ENCODE measurements at places on chromosomes 1 and 21. TPM values are rescaled to one million over a fixed set of nuclear protein-coding genes. Genes with fewer than 3 reads are reported as not detected.

- DNase-seq: no peak
These were observed 199.4 kb downstream of the HMCN1 start for GRCh38 chr1:185933580-185933979.

- DNase-seq: no peak
These were observed 487.3 kb upstream of the PTBP2 start for GRCh38 chr1:96234299-96234698.

DNA sequence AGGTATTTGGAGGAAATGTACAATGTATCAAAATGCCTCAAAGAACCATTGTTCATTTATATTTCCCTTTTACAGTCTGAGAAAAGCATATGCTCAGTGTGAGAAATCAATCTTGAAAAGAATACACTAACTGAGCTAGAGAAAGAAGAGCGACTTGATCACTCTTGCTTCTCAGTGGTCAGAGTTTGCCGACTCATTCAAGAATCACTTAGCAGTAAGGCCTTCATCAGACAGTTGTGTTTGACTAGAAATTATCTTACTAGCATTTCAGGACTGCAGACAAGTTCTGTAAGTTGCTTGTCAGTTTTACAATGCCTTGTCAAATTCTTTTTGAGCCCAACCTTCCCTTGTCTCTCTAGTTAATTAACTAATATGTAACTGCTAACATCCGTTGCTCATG, 12.9 kb downstream of the RGS18 start:
- no peak for DNase-seq

GRCh38 chr1:25099343-25099951, 132.9 kb downstream of the SYF2 start:
- no peak for DNase-seq

DNA sequence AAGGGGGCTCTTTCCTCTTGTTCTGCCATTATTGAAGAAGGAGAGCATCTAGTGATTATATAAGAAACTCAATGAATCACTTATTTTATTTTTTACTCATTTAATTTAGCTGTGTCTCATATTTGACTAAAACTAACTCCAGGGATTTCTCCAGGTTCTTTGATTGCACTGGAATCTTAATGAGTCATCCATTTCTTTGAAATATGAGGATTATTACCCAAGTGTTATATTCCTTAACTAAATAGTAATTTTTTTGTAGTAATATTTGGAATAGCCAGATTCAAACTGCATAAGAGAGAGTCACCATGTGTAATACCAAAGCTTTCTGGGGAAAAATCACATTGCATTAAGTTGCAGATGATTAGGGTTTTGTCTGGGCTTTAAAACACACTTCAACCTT, 59.5 kb downstream of the NTMT2 start:
- DNase-seq: no peak

- no peak for DNase-seq
These were observed 436.4 kb downstream of the PLA2G4A start for GRCh38 chr1:187264995-187265602.

GRCh38 chr1:245016700-245017099, 138.1 kb upstream of the KIF26B start:
- DNase-seq: no peak

DNA sequence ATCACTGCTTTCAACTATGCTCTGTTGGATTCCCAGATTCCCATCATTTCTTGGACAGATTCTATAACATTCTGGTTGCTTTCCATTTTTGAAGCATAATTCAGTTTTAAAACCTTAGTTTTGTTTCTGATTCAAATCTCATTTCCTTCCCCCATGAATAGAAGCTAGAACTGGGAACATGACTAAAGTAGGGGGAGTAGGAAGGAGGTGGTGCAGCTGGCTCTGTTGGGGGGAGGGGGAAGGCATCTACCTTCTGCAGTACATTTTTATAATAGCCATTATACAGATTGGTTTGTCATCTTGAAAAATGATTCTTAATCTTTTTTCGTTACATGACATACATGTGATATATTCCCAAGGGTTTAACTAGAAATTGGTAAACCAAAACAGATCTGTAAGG, 48.1 kb downstream of the SMG7 start:
- no peak for DNase-seq

DNA sequence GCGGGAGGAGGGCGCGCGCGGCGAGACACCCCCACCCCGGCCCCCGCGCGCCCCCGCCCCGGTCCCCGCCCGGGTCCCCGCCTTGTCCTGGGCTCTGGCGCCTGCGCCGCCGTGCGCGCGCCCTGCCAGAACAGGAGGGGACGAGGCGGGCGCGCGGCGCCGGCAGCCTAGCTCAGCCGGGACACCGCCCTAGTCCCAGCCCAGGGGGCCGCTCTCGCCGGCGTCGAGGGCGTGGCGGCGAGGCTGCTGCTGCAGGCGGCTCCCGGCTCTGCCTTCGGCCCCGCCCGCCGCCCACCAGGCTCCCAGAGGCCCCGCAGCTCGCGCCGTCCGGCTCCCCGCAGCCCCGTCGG, at the start of gene RCAN3:
Gene RCAN3 (plus strand): TSS at position 128 of the 350 bp plus-strand sequence. CDS start 11,537 bp downstream, outside the sequence.
- DNase-seq: peak; percentile 92

GRCh38 chr1:117803318-117803717, 126.1 kb downstream of the GDAP2 start:
- no peak for DNase-seq

DNA sequence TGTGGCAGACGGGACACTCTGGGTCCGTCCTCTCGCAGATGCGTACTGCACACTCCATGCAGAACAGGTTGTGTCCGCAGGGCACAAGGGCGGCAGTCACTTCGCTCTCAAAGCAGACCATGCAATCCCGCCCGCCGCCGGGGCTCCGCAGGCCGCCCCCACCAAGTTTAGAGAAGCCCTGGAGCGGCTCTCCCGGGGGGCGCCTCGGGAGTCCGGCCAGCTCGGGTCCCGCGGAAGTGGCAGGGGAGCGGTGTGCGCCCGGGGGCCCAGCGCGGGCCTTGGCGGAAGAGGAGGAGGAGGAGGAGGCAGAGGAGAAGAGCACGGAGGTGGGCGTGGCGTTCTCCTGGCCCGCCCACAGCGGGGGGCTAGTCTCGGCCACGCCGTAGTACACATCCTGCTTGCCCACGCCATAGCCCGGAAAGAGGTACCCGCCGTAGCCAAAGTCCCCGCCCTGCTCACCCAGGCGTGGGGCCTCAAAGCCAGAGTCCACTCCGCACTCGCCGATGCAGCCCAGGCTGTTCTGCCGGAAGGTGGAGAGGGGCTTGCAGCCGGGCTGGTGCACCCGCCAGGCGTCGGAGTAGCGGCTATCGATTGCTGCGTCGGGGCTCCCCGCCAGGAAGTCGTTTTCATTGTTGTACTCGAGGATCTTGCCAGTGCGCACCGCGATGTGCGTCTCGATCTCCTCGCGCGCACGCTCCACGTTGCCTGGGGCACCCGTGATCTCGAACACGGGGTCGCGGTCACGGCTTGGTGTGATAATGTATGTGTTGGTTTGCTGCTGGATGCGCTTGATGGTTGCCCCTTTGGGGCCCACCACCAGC, 5.4 kb downstream of the MEX3A start:
- no peak for DNase-seq

DNA sequence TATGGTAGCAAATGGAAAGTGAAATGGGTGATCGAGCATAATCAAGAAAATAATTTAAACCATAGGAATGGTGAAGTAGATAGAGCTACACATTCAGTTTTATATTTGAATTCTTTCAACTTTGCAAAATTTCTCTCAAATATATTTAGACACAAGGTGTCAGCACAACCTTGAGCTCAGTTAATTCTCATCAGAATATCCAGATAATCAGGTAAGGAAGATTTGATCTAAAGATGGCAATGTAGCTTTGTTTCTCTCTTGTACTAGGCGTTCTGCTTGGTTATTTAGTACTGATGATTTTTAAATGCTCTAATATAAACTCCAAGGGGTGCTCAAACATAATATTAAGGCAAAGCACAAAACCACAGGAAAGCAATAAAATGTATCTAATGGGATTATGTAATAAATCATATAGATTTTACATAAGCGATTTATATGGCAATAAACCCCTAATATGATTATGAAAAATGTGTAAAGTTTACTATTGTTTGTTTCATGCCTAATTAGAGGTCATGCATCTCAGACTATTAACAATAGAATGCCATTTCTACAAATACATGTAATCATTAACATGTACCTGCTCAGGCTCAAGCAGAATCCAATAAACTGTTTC, 32.4 kb upstream of the SERTAD4 start:
- no peak for DNase-seq

GRCh38 chr1:160193832-160194736, 3.7 kb downstream of the CASQ1 start:
- no peak for DNase-seq

GRCh38 chr21:28704746-28705145, 287.9 kb downstream of the LTN1 start:
- no peak for DNase-seq

- no peak for DNase-seq
These were observed 23.1 kb downstream of the SNAP47 start for GRCh38 chr1:227758366-227758765.

- DNase-seq: no peak
These were observed 46.9 kb downstream of the CR1L start for GRCh38 chr1:207691841-207692240.

CR1L gene
- not detected for total RNA-seq

C1orf115 gene
- total RNA-seq: 7.4 TPM

ATAD3C gene
- 0.83 TPM for total RNA-seq

ATP1A4 gene
- not detected for total RNA-seq

FOXD3 gene
- 0.14 TPM for total RNA-seq

DNASE2B gene
- total RNA-seq: not detected

Measured in posterior vena cava (tissue), 2 donors.